ENCODE measurements at places on chromosomes 2 and 18.

DNA sequence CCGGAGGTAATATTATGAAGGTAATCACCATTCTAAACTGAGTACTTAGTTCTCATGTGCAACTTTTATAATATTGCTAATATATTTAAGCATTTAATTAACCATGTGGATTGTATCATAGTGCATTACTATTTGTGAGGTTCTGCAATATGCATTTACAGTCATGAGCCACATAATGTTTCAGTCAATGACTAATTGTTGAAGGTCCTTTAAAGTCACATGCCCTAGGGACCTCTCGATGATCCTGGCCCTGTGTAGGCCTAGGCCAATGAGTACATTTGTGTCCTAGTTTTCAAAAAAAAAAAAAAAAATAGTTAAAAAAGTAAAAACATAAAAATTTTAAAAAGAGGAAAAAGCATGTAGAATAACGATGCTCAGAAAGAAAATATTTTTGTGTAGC, 298.0 kb downstream of the DSEL start:
- DNase-seq: no peak

- no peak for DNase-seq
Observed at GRCh38 chr2:119469661-119470297, 38.1 kb downstream of the TMEM37 start.

DNA sequence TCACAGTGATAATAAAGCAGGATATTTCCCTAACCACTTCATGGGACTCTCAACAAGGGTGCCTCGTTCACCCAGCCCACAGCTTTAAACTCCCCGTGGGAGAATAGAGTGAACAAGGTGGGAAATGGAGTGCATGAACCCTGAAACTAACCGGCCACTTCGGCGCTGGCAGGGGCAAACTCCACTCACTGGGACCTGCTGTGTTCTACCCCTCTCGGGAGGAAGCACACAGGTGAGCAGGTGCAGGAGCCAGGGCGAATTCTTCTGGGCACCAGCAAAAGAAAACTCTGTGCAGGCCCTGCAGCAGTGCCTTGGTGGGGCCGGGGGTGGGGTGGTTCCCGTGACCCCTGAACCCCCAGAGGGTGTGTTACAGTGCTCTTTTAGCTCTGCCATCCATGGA, 2029.1 kb upstream of the LRRTM1 start:
- no peak for DNase-seq

- DNase-seq: no peak
Observed at GRCh38 chr2:170573671-170574070, 141.5 kb upstream of the SP5 start.

- DNase-seq: no peak
Observed at GRCh38 chr18:44149706-44150105, 531.0 kb upstream of the SETBP1 start.

DNA sequence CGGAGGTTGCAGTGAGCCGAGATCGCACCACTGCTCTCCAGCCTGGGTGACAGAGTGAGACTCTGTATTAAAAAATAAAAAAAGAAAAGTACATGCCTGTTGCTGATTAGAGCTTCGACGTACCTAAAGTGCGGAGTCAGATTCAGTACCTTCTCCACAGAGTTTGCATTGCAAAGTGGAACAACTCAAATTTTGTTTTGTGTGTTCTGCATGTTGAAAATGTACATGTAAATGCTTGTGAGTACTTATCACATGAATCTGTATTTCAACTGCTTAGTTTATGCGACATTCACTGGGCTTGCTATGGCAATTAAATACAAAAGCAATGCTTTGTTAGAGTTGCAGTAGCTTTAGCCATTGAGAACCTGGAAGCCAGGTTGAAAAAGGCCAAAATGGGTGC, 36.4 kb downstream of the ACTR2 start:
- no peak for DNase-seq

GRCh38 chr2:30683236-30683956, 123.8 kb downstream of the CAPN13 start:
- DNase-seq: no peak

DNA sequence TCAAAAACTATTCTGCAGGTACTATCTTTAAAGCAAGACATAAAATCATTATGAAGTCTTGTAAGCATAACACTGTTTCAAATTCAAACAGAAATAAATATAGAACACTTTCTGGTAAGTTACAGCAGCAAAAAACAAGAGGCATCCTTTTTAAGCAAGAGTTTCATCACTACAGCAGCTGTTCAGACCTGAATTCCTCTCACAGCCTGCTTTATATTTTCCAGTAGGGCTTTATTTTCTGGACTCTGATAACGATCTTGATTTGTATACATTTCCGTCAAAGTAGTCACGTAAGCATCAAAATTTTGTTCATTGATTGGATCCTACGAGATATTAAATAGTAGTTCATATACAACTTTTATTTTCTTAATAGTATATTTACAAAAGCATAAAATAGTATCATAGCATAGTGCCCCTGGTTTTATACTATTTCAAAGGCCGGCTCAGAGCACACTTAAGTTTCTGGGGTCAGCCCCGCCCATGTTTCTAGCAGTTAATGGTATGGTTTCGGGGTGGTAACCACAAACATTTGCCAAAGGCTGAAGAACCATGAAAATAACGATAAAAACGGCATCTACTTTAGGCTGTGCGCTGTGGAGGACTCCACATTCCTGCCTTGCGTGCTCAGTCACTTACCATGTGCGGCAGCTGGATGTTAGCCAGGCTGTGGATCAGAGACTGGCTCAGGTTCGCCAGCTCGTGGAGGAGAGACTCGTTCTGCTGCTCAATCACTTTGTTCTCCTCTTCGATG, 47.5 kb upstream of the PXDN start:
- DNase-seq: no peak

GRCh38 chr18:13808294-13809042, 15.5 kb upstream of the MC5R start:
- DNase-seq: no peak

DNA sequence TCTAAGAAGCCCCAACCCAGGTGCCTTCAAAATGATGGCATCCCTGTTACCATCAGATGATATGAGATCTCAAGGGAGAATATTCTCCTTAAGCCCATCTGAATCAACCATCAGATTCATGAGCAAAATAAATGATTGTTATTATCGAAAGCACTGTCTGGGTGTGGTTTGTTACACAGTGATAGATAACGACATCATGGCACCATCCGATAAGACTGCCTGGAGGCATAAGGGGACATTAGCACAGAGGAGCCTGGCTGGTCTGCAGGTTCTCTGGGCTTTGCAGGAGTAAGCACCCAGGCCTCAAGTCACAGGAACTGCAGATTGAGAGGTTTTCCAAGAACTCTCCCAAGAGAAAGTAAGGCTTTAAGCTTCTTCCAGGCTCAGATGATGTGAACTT, 15.6 kb downstream of the BMP10 start:
- no peak for DNase-seq
